ENCODE measurements at places on chromosomes 16 and 17.

- DNase-seq: no peak
Observed at GRCh38 chr17:35866341-35866950, 2.2 kb downstream of the HEATR9 start.

GRCh38 chr16:17304491-17305119 lies 166.2 kb downstream of the XYLT1 start:
- no peak for DNase-seq

GRCh38 chr16:72930396-72930795 lies 117.5 kb downstream of the ZFHX3 start:
- no peak for DNase-seq

DNA sequence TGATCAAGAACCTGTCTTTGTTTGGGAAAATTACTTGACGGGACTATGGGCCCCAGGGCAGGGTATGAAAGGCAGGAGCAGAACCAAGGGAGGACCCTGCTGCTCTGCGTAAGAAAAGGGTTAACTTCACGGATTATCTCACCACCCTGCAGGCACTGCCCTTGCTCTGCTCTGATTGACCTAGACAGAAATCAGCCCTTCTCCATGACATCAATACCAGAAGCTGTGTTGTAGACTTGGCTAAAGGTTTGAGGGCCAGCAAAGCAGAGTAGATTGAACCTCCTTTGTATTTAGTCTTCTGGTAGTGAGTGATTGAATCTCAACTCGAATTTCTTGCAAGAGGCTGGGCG lies 52.9 kb upstream of the ETV4 start:
- no peak for DNase-seq

GRCh38 chr17:50923611-50924010 lies 57.5 kb upstream of the TOB1 start:
- DNase-seq: no peak

DNA sequence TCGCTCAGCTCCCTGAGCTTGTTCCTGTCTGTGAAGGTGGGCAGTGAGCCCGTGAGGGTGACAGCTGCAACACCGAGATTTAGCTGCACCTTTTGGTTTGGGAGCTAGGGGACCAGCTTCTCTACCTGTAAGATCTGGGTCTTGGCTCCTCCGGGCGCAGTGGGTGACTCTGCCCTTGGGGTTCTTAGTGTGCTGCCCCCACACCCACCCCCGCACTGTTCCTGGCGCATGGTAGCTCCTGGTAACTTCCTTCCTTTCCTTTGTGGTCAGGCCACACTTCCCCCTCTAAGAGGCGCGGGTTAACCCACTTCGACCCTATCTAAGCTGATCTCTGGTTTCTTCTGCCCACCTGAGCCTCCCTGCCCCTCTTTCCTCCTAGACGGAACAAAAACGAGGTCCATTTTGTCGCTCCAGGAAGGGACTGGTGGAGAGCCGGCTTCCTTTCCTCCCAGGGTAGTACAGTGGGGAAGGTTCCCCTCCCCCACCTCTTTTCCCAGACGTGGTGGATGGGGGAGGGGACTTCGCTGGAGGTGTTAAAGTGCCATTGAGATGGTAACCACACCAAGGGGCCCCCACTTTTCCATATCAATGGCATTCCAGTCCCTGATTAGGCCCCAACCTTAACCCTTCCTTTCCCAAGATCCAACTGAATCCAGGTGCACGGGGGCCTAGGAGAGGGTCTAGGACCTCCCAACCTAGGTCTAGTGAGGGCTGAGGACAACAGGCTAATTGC lies 4.6 kb upstream of the CLDN9 start:
- DNase-seq: no peak

GRCh38 chr16:6698548-6698947 lies 634.1 kb upstream of the RBFOX1 start:
- no peak for DNase-seq

GRCh38 chr17:27751622-27752490 lies 48.5 kb downstream of the NOS2 start:
- DNase-seq: no peak

- DNase-seq: no peak
Observed at GRCh38 chr17:76524598-76525512, 12.7 kb downstream of the CYGB start.

GRCh38 chr16:19748389-19749168 lies 30.5 kb downstream of the IQCK start:
- no peak for DNase-seq

DNA sequence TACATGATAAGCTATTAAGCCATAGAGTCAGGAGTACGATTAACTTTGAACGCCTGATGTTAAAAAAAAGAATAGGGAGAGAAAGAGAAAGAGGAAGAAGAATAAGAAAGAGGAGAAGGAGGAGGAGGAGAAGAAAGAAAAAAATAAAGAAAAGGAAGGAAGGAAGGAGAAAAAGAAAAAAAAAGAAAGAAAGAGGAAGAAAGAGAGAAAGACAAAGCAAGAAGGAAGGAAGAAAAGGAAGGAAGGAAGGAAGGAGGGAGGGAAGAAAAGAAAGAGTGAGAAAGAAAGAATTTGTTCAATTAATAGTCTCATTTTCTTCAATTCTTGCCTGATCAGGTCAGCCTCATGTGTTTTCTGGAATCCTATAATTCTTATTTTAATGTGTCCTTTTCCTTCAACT lies 33.7 kb downstream of the HS3ST2 start:
- no peak for DNase-seq

- no peak for DNase-seq
Observed at GRCh38 chr17:61461967-61462718, 9.9 kb downstream of the TBX4 start.

GRCh38 chr17:27376637-27377547 lies 79.4 kb upstream of the KSR1 start:
- no peak for DNase-seq

GRCh38 chr16:57689762-57690558 lies 4.6 kb upstream of the DRC7 start:
- no peak for DNase-seq

DNA sequence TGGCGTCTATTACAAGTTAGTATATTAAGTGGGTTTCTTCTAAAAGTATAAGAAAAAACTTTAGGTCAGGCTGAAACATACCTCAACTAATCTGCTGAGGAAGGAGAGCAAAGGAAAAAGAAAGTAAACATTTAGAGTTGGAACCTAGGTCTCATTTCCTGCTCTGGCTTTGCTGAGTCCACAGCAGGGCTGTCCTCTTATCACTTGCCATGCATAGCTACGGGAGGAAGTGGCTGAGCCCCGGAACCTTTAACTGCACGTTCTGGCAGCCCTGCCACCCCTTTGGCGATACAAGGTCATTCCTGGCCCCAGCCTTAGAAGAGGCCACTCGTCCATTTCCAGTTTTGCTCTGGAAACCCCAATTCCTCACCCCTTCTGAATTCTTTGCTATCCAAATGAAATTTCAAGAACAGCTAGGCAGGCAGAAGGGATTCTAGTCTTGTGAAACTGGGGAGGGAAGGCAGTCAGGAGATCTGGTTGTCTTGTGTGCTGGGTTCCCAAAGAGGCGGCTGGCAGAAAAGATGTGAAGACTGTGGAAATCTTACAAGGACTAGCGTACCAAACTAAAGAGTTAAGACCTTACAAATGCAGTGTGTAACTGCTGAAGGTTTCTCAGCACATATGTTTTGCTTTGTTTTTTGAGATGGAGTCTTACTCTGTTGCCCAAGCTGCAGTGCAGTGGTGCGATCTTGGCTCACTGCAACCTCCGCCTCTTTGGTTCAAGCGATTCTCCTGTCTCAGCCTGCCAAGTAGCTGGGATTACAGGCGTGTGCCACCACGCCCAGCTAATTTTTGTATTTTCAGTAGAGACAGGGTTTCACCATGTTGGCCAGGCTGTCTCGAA lies 19.1 kb downstream of the WIPI1 start:
- DNase-seq: no peak

- no peak for DNase-seq
Observed at GRCh38 chr16:61195006-61195405, 841.2 kb downstream of the CDH8 start.

DNA sequence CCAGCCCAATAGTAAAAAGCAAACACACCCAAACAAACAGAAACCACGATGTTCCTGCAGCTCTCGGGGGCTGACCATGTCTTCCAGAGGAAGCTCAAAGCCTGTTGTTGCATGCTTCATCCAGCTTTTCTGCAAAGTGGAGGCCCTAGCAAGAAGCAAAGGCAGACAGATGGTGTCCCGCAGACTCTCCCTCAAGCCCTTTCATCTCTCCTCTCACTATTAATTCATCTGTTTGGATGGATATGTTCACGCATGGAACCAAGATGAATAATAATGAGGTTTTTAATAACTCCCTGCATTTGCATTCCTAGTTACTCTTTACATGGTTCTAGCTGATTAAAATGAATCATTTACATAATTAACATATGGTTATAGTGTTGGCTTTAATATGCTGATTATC lies 36.6 kb downstream of the RBFOX1 start:
- no peak for DNase-seq

DNA sequence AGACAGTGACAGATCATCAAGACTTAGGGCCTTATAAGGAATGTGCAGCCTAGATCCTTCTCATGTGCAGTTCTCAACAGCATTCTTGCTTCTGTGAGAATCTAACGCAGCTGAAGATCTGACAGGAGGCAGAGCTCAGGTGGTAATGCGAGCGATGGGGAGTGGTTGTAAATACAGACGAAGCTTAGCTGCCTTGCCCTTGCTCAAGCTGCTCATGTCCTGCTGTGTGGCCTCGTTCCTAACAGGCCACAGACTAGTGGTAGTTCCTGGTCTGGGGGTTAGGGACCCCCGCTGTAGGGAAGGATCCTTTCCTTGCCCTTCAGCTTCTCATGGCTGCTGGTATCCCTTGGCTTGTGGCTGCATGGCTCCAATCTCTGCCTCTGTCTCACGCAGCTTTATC lies 10.3 kb upstream of the NTN1 start:
- no peak for DNase-seq

DNA sequence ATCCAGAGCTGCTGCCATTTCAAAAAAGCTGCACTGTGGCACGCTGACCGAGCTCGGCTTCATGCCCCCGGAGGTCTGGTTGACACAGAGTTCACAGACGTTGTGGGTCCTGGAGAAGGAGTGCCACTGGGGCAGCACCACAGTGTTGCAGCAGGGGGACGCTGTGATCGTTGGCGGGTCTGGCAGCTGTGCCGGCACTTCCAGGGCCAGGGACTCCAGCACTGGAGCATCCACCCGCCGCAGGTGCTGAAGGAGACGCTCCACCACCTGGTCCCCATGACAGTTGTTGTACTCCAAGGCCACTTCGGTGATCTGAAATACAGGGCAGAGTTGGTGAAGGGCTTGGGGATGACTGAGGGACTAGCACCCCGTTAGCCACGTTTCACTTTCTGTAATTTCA lies 23.5 kb downstream of the SNN start:
- no peak for DNase-seq

DNA sequence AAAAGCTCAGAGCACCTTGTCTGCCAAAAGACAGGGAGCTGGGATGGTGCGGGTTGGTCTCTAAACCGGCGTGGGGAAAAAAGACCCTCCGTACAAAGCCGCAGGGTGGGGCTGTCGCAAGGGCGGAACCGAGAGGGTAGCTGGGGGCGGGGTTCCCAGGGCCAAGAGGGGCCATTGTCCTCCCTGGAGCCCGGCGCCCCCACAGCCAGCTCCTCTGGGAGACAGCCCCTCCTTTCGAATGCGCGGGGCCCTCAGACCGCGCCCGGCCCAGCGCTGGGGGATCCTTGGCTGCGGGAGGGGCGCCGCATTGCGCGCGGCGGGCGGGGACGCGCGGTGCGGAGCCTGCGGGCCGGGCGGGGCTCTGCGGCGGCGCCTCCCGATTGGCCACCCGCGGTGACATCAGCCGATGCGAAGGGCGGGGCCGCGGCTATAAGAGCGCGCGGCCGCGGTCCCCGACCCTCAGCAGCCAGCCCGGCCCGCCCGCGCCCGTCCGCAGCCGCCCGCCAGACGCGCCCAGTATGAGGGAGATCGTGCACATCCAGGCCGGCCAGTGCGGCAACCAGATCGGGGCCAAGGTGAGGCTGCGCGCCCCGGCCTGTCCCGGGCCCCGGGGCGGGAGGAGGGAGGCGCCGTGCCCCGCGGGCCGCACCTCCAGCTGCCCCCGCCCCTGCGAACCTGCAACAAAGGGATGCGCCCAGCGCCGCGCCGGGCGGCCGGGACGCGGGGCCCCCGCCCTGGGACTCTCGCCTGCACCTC lies at the start of gene TUBB3:
Gene TUBB3, plus strand, starts transcription at position 459 of the 756 bp plus-strand sequence. Its CDS starts 60 bp downstream, at position 519.
- DNase-seq: no peak

DNA sequence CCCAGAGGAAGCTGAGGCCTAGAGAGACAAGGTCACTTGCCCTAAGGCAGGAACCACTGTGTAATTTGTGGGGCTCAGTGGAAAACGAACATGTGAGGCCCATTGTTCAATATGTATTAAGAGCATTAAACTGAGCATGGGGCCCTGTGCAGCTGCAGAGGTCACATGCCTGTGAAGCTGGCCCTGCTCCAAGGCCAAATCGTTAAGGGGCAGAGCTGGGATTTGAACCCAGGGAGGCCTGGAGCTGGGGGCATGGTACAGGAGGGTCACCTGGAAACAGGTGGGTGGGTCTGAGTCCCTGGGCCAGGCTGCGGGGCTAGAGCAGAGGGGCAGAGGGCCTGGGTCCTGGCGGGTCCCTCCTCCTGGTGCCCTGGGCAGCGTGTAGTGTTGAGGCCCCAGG lies 19.7 kb downstream of the C16orf74 start:
- no peak for DNase-seq

DNA sequence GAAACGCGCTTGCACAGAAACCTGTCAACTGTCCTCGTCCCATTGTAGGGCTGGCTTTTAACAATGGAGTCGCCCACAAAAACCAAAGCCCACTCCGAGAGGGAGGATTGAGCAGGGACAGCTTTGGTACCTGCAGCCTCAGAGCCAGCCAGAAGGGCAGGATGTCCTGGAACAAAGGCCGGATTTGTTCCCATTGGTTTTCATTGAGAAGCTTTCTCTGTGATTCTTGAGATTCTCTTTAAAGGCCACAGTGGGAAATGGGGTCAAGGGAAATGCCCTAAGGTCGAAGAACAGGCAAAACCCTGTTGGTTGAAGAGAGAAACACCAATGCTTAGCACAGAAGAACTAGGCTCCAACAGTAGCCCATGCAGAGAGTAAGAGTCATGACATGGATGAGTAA lies 65.4 kb downstream of the C16orf78 start:
- no peak for DNase-seq

- no peak for DNase-seq
Observed at GRCh38 chr17:74860229-74860871, 665 bp upstream of the GRIN2C start.

GRCh38 chr16:4520913-4521312 lies 17.7 kb downstream of the CDIP1 start:
- DNase-seq: no peak

GRCh38 chr17:64627797-64628196 lies 34.3 kb downstream of the SMURF2 start:
- DNase-seq: no peak

GRCh38 chr17:55717898-55718735 lies 4.5 kb downstream of the TMEM100 start:
- peak; percentile 48 for DNase-seq

DNA sequence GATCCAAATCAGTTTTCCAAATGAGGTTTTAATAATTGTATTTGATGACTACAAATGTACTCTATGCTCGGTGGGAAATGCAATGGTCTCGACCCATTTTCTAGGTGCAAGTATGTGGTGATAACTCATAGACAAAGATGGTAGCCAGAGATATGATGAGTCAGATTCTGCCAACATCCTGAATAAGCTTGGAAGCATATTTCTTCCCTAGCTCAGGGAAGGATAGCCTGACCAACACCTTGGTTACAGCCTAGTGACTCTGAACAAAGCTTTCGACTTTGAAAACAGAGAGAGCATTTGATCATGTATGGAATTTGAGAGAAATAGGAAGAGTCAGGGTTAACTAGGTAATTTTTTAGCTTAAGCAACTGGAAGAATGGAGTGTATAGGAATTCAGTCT lies 128.3 kb upstream of the MYOCD start:
- DNase-seq: no peak

- DNase-seq: peak; percentile 50
Observed at GRCh38 chr16:89711601-89712273, 9.0 kb downstream of the VPS9D1 start.
